Activated CD4-positive, alpha-beta T cell treated with anti-CD3 and anti-CD28 coated beads for 1 hour (primary cell): ENCODE measurements at places on chromosomes 7 and 10.

DNA sequence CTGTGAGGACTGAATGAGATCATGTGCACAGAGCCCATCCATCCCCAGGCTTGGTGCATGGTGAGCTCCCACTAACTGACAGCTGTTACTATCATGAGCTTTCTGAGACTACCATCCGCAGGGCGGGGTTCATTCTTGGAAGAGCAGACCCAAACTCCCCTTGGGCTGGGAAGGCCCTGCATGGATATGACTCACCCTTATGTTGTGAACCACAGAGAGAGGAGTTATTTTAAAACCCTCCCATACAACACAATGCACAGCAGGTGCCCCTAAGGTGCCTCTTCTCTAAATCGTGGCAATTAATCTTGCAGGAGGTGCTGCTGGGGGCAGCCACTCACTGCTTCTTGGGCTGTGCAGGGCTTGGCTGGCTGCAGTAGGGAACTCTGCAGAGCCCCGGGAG, 219.1 kb downstream of the GFRA1 start:
- DNase-seq: no peak

DNA sequence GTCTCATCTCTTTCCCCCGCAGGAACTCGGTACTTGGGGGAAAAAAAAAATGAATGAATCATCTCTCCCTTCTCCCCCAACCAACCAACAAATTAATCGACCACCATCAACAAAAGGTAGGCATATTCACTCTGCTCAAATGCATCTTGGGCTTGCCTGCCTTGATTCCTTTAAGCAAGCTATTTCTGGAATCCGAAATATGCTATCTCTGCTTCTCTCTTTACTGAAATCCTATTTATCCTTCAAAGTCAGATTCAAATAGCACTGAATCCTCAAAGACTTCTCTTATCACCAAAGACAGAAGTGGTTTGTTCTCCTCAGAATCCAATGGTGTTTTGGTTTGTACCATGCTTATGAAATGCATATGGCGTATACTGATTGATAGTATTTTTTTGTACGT, 49.6 kb upstream of the TPK1 start:
- DNase-seq: no peak

- DNase-seq: no peak
Measured at GRCh38 chr7:107312418-107312817, 143.6 kb downstream of the HBP1 start.

DNA sequence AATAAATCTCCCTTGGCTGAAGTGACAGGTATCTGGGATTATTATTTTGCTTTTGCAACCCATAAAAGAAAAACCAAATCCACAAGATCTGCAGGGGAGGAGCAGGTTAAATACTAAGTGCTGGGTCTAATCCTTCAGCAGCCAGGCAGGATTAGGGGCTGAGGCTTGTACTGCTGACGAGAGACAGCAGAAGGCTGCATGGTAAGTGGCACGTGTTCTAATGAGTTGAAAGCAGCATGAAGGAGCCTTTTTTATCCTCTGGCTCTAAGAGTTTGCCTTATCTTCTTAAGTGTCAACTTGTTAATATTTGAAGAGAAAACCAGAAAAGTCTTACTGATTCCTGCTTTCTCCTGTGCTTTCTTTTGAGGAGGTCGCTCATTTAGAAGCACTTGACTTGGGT, 50.0 kb downstream of the LYZL2 start:
- no peak for DNase-seq

DNA sequence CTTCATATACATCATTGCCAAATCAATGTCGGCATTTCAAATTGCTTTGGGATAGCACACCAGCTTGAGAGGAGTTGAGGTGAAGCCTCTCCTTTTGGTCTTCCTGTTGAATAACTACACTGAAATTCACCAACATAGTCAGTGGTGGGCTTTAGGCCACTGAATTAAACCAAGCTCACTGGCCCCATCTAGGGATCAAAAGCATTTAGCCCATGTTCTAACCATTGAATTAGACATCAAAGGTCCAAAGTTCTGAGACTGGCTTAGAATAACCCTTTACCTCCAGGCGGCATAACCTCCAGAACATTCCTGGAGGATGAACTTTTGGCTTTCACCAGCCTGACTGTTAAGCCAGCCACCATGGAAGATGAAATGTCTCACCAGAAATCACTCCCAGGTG, 54.6 kb downstream of the BPGM start:
- no peak for DNase-seq

GRCh38 chr7:47757921-47758411, 176.1 kb upstream of the TNS3 start:
- no peak for DNase-seq

GRCh38 chr10:47403446-47404318, 19.6 kb upstream of the ZNF488 start:
- no peak for DNase-seq

- DNase-seq: no peak
Measured at GRCh38 chr7:46932676-46933424, 649.1 kb downstream of the TNS3 start.
